Stimulated activated naive B cell treated with anti-CD40 and anti-IgM and Interleukin-4, amounts not matched to agents 10 μg/mL and 1 μg/mL and 100 μg/mL, for 72 hours (primary cell): ENCODE measurements at places on chromosomes 1 and 21.

GRCh38 chr1:34356853-34357252, 180.1 kb downstream of the C1orf94 start:
- DNase-seq = no peak

DNA sequence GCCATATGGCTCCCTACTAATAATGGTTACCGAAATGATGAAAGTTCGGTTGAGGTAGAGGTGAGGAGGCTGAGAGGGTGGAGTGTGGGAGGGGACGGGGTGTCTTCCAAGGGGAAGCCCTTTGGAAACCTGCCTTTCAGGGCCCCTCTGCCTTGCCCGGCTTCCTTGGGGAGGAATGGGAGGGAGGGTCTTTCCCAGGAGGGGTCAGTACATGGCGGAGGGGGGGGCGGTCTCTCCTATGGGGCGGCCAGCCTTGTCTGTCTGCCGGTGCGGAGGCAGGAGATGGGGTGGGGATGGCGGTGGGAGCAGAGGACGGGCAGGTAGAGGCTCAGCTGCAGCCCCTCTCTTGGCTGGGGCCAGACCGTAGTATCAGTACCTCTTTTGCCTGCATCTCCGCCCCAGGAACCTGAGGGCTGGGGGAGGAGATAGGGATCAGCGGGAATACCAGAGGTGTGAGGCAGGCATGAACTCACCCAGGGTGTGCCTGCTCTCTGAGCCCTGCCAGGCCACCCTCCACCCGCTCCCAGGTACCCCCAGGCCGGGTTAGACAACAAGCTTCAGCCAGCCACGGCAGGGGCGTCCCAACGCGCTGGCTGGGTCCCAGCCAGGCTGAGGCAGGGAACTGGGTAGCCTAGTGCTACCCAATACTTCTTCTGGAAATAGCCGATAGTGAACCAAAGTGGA, 79.4 kb upstream of the POU3F1 start:
- DNase-seq = no peak

DNA sequence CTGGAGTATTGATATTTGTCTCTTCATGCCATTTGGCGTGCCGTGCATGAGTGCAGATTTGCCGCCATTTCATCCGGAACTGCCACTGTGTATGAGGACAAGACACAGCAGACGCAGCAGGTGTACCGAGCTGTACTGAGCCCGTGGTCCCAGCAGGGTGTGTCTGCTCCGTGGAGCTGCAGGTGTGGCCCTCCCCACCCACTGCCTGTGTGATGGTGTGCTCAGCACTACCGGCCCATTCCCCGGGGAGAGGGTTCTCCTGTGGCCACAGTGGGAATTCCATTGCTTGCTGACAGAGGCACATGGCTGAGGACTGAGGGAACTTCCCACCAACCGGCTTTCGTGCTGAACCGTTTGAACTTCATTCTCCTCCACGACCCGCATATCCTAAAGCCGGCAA, 34.3 kb upstream of the COL6A1 start:
- no peak for DNase-seq

DNA sequence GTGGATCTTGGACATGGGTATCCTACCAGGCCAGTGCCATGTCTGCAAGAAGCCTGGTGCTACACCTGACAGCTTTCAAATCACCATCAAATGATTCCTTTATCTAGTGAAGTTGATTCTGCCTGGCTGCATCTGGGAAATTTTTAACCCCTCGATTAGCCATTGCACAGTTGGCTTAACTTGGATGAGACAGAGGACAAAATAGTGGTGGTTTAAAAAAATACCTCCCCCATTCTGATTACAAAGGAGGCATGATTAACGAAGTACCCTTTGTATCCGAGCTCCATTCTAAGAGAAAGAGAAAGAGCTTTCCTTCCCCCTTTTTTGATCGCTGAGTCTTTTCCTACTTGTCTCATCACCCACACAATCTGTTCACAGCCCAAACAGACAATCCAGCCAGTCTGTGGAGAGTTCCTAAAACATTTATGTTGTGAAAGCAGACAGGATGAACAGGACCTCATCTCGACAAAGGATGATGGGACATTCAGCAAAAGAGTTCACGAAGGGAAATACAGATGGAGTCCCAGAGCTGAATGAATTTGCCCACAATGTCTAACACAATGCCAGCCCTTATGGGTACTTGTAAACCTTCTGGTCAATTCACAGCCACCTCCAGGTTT, 20.5 kb downstream of the WLS start:
- no peak for DNase-seq

- no peak for DNase-seq
These were observed 40.0 kb downstream of the MEF2D start for GRCh38 chr1:156460525-156460924.

- no peak for DNase-seq
These were observed 32.3 kb downstream of the HHAT start for GRCh38 chr1:210360852-210361477.

DNA sequence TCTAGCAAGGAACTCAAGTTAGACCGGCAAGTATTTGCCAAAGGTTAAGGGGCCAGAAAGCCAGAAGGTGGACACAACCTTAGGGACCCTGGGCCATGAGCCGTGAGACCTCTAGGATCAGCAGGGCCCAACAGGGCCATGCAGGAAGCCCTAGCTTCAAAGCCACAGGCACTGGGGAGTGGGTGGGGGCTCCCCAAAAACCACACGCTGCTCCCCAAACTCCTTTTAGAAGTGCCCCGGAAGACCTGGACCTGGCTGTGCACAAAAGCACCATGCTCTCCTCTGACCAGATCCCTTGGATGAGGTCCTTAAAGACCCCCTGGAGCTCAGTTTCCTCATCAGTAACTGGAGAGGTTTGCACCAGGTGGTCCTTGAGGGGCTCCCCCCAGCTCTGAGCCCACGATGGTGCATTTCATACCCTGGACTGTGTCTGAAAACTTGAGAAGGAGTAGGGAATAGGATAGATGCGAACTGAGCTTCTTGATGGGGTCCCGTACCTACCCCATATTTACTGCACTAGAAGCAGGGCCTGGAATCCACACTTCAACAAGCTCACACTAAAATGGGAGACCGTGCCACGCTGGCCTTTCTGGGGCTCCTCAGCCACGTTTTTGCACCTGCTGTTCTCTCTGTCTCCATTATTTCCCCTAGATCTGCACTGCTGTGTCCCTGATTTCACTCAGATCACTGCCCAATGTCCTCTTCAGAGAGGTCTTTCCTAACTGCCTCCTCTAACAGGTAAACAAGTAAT, 40.6 kb upstream of the LBR start:
- no peak for DNase-seq

DNA sequence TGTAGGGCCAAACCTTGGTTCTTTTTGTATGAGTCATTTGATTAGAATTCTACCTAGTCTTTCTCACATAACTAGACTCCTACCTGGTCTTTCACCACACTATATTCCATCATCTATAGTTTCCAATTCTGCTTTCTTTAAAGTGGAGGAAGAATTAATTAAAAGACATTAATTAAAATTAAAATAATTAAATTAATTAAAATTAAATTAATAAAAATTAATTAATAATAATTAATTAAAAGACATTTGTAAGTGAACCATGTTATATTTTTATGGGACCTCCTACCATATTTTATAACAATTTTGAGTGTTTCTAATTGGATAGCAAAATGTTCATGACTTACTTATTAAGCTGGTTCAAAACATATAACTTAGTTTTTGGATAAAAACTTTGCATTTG, 77.4 kb downstream of the CCDC18 start:
- DNase-seq = no peak

GRCh38 chr1:236175642-236176336, 33.5 kb downstream of the GPR137B start:
- DNase-seq = no peak

DNA sequence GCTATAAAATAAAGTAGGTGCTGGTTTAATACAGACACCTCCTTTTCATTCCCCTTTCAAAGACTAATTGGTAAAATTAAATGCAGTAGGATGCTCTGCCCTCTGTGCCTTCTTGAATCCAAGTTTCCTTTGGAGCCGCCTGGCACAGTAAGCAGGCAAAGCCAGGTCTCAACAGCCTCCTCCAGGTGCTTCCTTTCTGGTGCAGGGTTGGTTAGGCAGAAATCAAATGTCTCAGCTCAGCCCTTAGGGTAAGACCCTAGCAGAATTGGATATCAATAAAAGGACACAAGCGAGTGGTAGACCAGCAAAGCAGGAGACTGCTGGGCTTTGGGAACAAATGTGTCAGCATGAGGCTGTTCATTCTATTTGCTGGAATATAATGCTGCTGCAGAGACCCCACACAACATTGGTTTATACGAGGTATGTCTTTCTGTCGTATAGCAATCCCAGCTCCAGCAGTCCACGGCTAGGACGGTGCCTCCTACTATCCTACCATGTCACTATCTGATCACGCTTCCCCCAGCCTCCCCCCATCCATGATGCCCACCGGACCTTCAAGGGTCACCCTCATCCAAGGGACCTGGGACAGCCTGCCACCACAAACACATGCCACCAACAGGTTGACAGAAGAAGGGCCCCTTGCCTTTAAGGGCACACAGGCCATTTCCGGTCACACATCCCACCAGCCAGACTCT, 58.4 kb downstream of the CAPN2 start:
- DNase-seq = no peak

DNA sequence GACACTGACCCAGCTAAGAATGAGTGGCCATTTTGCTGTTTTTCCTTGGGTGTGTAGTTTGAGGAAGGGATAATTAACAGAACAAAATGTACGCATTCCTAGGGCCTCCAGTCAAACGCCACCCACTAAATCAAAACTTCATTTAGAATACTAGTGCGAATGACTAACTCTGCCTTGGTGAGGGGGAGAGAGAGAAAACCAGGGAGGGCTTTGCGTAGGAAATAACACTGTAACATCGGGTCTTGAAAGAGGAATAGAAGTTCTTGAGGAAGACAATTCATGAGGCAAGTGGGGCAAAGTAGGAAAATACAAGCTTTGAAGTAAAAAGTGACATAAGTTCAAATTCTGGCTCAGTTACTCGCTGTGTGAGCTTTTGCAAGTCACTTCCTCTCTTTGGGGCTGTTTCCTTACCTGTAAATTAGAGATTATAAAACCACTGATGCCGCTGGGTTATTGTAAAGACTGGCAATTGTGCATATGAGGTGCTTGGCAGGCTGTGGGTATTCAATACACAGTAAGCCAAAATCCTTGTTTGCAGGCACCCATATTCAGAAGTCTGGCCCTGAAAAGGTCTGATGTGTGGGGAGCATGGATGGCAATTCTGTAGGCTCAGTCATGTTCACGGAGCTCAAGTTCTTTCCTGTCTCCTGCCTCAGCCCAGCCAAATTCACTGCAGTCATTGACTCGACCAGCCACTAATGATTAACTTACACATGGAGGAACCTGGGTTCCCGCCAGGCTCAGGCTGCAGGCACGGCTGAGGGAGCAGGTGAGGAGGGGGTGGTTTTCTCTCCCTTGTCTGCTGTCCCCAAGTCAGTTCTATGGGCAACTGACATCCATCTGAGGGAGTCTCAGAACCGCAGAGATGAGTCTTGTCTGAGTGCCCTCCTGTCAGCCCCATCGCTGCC, 140.3 kb upstream of the CSF3R start:
- no peak for DNase-seq

DNA sequence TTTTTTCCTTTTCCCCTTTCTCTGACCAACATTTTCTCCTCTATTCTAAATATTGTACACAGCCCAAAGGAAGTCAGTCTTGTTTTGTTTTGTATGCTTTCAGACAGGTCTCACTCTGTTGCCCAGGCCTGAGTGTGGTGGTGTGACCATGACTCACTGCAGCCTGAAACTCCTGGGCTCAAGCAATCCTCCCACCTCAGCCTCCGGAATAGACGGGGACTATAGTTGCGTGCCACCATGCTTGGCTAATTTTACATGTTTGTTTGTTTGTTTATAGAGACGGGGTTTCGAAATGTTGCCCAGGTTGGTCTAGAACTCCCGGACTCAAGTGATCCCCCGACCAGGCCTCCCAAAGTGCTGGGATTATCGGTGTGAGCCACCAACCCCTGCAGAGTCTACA, 72.8 kb downstream of the NRIP1 start:
- DNase-seq = no peak

GRCh38 chr1:84412316-84412942, 14.1 kb downstream of the DNASE2B start:
- no peak for DNase-seq

- DNase-seq = no peak
These were observed 145.2 kb upstream of the ZNF648 start for GRCh38 chr1:182206626-182207239.

DNA sequence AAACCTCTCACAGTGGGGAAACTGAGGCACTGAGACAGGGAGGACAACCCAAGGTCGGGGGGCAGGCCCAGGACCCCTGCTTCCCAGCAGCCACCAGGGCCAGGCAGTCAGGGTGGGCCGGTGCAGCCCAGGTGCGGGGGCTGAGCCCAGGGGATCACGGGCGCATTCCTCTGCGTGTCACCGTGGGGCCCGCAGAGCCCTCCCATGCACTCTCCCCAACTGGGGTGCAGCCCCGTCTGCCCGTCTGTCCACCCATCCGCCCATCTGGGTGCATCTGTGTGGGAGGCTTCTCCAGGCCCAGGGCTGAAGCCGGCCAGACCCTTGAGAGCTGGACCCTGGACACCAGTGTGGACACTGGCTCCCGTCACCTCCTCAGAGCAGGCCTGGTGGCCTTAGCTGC, 2.9 kb upstream of the PLCH2 start:
- DNase-seq = no peak

DNA sequence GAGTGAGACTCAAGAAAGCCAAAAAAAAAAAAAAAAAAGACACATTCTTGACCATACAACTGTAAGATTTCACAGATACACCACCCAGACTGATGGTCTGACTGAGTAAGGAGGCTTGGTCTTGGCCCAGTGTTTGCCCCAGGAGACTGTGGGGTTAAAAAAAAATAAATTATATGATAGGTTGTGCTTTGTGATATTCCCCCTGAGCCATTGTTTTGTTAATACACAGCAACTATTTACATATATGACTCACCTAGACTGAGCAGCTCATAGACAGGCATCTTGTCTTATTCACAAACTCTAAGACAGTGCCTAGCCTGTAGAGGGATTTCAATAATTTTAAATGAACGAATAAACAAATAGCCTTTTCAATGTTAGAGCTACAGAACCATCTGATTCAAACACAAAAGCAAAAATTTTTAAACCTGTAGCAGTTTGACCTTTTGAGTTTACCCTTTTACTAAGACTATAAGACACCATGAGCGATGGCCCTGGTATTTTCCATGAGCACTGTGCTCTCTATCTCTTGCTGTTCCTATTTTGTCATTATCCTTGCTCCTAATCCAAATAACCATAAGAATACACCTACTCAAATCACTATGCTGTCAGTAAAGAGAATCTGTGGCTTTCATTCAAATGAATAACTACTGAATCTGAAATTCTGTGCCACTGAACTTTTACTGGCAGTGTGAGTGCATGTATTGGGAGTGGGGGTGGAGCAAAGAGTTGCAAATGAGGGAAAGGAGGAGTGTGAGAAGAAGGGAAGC, 199.4 kb upstream of the PTBP2 start:
- DNase-seq = no peak

GRCh38 chr1:209168204-209168603, 415.3 kb upstream of the CAMK1G start:
- no peak for DNase-seq

- no peak for DNase-seq
These were observed 142.4 kb downstream of the MACF1 start for GRCh38 chr1:39346872-39347271.

DNA sequence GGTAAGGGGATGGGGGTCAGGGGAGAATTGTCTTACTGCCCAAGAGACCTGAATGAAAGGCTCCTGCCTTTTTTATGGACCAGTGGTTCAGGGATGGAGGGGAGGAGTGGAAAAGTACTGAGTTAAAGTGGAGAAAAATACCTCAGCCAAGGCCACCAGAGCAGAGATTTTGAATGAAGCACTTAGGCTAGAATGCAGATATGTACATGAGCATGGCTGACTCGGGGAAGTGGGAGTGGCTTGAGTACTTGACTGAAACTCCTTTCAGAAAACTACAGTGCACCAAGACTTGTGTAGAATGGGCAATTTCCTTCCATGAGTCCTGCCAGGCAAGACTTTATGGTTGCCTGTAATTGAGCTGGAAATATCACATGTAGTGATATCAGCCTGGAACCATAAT, 429.6 kb upstream of the LRRC7 start:
- DNase-seq = no peak
